CD4-positive, alpha-beta T cell treated with Interleukin-17A for 1 hour (primary cell): ENCODE measurements at places on chromosomes 1 and 21.
A peak's percentile ranks its signal among the peaks of the same experiment; 100 is the strongest.

GRCh38 chr1:186301448-186301847, 73.6 kb downstream of the TPR start:
- DNase-seq: no peak

GRCh38 chr21:9760398-9761074, 760.8 kb upstream of the TPTE start:
- no peak for DNase-seq

- no peak for DNase-seq
Measured at GRCh38 chr21:37253991-37254390, 13.1 kb downstream of the VPS26C start.

- no peak for DNase-seq
Measured at GRCh38 chr1:31897526-31898100, 40.6 kb downstream of the PTP4A2 start.

- peak; percentile 41 for DNase-seq
Measured at GRCh38 chr1:160767395-160768294, 28.3 kb upstream of the LY9 start.

DNA sequence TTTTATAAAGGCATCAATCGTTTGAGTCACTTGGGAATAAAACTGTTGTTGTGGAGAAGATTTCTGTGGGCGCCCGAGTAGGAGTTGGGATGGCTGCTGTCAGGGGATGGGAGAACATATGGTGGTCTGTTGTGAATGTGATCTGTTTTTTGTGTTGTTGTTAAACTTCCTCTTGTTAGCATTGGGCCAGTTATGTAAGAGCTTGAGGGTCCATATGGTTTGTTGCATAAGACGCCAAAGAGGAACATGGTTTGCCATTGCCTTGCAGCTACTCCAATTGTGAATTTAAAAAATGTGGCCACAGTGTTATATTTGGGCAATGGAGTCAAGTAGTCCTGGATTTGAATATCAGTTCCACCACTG, 136.1 kb upstream of the JUN start:
- DNase-seq: no peak

DNA sequence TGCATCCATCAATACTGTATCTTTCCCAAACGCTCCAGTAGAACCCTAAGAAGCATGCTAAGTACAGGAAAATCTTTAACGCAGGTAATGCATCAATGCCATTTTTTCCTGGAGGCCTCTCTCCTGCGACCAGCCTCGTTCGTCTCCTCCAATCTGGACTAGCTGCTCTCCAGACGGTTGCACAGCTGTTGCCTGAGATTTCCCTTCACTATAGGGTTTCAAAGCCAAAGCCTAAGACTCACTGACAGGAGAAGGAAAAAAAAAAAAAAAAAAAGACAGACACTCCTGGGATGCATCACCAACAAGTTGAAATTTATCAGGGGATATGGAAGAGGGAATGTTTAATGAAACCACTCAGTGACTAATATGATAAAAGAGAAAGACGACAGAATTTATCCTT, 93.0 kb downstream of the APP start:
- DNase-seq: no peak

DNA sequence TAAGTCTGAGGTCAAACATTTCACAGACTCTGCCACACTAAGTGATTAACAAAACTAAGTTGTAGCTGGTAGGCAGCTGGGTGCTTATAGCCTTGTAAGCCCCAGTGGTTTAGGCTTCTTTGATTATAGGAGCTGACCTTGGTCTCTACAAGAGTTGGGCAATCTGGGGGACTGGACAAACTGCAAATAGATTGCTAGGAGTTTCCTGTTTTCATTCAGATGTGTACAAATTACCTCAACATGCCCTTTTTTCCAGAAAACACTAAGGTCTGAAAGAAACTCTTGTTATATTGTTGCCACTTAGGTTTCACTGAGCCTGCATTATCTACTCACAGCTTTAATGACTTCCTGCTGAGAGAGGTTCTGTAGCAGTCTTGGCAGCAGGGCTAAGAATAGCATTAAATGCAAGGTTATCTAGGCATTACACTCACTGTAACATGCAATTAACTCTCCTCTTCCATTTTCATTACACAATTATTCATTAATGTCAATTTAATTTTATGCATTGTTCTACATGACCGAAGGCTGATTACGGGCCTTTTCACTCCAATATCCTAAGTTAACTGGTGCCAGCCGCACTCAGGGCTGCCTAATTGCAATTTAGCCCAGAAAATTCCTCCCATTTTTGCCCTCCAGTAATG, 314.0 kb downstream of the LMO4 start:
- DNase-seq: no peak

GRCh38 chr1:203200916-203201315, 14.4 kb upstream of the CHI3L1 start:
- DNase-seq: no peak

- no peak for DNase-seq
Measured at GRCh38 chr1:51644533-51645197, 27.8 kb downstream of the OSBPL9 start.

DNA sequence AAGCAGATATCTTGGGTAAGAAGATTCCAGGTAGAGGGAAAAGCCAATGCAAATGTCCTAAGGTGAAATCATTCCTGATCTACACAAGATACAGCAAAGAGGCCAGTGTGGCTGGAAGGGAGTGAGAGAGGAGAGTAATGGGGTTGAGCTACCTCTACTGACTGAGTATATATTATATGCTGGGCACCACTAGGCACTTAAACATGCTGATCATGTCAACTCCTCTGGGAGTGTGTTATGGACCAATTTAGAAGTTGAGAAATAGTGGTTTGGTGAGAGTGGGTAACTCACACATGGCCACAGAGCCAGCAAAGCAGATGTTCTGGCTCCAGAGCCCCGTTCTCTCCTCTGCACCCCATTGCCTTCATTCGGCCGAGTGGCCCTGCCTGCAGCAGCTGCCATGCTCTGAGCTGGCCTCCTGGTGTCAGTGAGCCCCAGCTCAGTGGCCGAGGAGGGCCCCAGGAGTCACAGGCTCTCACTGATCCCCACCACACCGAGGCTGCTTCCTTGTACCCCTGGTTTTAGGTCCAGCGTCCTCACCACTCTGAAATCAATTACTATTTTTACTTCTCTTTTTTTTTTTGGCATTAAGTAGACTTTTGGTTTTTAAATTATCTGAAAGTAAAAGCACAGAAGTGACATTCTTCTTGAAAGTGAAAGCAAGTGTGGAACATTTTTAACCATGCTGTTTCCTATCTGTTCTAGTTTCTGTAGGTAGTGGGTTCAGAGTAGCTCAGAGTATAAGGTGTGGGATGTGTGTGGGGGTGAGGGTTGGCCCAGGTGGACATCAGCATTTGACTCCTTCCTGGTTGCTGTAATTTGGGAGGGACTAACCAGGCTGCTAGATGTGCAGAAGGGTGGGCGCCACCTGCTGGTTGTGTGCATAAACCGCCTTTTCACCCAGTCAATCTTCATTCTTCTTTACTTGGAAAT, 45.8 kb upstream of the CRNN start:
- peak; percentile 83 for DNase-seq
